CD8-positive, alpha-beta T cell (primary cell): ENCODE measurements at places on chromosomes 1 and 21. TPM values are rescaled to one million over a fixed set of nuclear protein-coding genes. Genes with fewer than 3 reads are reported as not detected.

Gene VPS26C
- 37.4 TPM for total RNA-seq

Gene GATAD2B
- total RNA-seq, result 52.1 TPM

- no peak for DNase-seq
These were observed 99.5 kb upstream of the ZNF644 start for GRCh38 chr1:91121366-91121765.

GRCh38 chr1:43418858-43419257 lies 29.2 kb downstream of the SZT2 start:
- DNase-seq, result no peak

DNA sequence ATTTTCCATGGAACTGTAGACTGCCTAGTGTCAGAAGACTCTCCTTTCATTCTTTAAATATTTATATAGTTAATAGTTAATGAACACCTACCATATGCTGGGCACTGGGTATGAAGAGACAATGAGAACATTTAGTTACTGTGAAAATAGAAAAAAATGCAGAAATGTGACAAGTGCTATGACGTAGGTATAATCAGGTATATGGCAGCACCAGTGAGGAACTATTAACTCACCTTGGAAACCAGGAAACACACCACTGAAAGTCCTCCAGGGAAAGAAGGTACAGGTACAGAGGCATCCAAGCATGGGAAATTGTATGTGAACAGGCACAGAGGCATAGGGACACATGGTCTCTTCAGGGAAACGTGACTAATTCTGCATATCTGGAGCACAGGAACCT lies 42.3 kb downstream of the DPT start:
- DNase-seq, result no peak
